ENCODE measurements at places on chromosomes 7 and 10. TPM values are rescaled to one million over a fixed set of nuclear protein-coding genes. Genes with fewer than 3 reads are reported as not detected.

FBXW4 gene
- total RNA-seq: 30.1 TPM

C10orf105 gene
- 0.15 TPM for total RNA-seq

SFRP5 gene
- total RNA-seq: not detected

HTR7 gene
- 0.32 TPM for total RNA-seq

STYXL1 gene
- total RNA-seq: 68.1 TPM

MOGAT3 gene
- total RNA-seq: not detected

ITGB8 gene
- 1.9 TPM for total RNA-seq

SSBP1 gene
- 289 TPM for total RNA-seq

TMEM176A gene
- not detected for total RNA-seq

IFIT1B gene
- not detected for total RNA-seq

ZNF716 gene
- not detected for total RNA-seq

TAS2R4 gene
- total RNA-seq: 0.32 TPM

CRHR2 gene
- total RNA-seq: not detected

CHN2 gene
- under 0.01 TPM for total RNA-seq

ST8SIA6 gene
- 0.32 TPM for total RNA-seq

TMEM184A gene
- not detected for total RNA-seq

TNS3 gene
- total RNA-seq: 21.4 TPM

ZNRF2 gene
- 11.4 TPM for total RNA-seq

COL1A2 gene
- total RNA-seq: 21.8 TPM

EGR2 gene
- not detected for total RNA-seq

ADAM12 gene
- 0.91 TPM for total RNA-seq

IL2RA gene
- not detected for total RNA-seq

FRMD4A gene
- total RNA-seq: 35.9 TPM

C10orf67 gene
- under 0.01 TPM for total RNA-seq

ADARB2 gene
- 0.61 TPM for total RNA-seq

FRAT1 gene
- total RNA-seq: 2.9 TPM

OR2A12 gene
- total RNA-seq: not detected

TCF7L2 gene
- total RNA-seq: 1.8 TPM

TLX1 gene
- total RNA-seq: 0.15 TPM

ADD3 gene
- total RNA-seq: 77.1 TPM

CYP2E1 gene
- not detected for total RNA-seq

FRMPD2 gene
- not detected for total RNA-seq

PAPOLB gene
- 0.15 TPM for total RNA-seq

INA gene
- under 0.01 TPM for total RNA-seq

CREB5 gene
- 2.3 TPM for total RNA-seq

UCMA gene
- not detected for total RNA-seq

COG5 gene
- total RNA-seq: 33.5 TPM

FEZF1 gene
- total RNA-seq: not detected

CALHM3 gene
- not detected for total RNA-seq

ANKRD30A gene
- total RNA-seq: not detected

HMX2 gene
- total RNA-seq: not detected

Measured in epithelial cell of umbilical artery (primary cell).